ENCODE measurements at places on chromosomes 5 and 9.

DNA sequence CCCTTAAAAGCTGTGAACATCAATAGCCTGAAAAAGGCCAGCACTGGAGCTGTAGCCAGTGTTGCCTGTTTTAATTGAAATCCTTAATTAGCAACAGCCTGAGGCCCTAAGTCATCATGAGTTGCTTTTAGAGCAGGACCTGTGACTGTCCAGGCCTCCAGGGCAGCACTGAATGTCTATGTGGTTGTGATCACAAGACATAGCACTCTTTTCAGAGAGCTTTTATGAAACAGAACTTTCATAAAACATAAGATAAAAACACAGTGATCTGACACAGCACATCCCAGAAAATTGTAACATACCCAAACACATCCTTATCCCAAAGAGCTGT, 85.5 kb upstream of the MYO10 start:
- DNase-seq: peak; percentile 40

DNA sequence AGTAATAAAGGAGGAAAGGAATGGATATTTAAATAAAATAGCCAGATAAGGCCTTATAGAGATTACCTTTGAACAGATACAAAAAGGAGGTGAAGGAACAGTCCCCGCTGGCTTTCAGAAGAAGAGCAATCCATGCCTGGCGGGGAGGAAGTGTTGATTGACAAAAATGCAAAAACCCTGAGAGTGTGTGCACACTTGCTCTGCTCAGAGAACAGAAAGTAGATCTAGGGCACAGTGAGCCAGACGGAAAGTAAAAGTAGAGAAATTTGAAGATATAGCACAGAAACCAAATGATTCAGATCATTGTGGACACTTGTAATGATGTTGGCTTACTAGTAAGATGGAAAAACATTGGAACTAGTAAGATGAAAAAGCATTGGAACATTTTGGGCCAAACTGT, 720.6 kb downstream of the PTPRD start:
- no peak for DNase-seq

DNA sequence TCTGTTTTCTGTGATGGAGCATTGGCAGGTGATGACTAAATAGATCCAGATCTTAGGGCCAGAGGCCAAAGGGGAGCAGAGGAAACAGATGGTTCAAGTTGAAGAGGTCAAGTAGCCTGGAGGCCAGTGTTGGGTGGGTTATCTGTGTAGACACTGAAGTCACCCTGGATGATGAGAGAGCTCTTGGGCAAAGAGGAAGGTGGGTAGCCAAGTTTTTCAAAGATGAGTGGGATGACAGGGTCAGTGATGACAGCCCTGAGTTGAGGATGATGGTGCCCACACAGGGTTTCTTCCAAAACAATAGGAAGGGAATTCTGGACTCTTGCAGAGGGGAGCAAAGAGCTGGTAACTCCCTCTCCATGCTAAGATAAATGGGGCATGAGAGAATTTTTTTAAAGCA, 76.6 kb downstream of the CD180 start:
- DNase-seq: no peak

DNA sequence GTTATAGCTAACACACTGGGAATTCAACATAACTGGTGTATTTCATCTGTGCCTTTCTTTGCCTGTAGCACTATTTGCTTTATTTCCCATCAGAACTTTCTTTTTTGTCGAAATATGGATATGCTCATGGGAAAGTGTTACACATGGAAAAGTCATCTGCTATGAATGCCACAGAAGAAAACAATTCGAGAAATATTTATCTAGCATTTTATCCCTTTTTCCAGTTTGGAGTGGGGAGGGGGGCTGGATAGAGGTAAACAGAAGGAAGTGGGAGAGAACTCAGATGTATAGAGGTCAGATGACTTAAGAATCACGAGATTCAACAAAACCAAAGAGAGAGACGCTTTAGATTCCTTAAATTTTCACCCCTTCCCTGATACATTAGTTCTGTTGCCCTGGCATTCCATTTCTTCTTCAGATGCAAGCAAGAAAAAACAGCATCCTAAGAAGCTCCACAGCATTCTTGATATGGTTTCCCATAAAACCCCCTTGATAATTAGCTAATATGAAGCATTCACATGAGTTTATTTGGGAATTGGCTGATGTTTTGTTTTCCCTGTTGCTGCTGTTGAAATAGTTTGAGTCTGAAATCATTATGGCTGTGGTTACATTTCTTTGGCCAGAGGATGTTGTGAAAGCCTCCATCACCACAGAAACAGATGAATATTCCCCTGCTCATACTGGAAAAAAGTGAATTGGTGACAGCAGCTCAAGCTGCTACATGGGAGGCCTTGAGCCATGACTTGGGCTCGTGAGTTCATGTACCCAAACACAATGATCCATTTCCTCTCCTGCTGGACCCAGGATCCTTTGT, 335.8 kb upstream of the DAB2 start:
- no peak for DNase-seq

- no peak for DNase-seq
Observed at GRCh38 chr9:109421026-109421970, 76.8 kb downstream of the PTPN3 start.

DNA sequence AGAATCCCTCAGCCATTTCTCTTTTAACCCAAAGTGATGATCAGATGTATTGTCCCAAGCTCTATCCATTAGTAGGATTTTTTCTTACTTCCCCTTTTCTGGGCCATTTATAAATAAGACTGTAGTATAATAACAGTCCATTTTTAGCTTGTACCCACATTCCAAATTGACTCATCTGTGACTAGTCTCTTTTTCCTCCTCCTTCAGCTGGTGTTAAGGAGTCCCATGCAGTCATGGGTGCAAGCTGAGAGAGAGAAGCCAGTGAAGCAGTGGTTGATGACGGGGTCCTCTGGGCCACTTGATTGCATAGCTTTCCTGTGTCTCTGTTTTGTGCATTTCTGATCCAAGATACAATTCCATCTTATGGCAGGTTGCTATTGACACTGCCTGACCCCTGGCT, 476.0 kb upstream of the CD180 start:
- no peak for DNase-seq

GRCh38 chr5:178249191-178249989, 16.8 kb upstream of the PHYKPL start:
- DNase-seq: no peak

DNA sequence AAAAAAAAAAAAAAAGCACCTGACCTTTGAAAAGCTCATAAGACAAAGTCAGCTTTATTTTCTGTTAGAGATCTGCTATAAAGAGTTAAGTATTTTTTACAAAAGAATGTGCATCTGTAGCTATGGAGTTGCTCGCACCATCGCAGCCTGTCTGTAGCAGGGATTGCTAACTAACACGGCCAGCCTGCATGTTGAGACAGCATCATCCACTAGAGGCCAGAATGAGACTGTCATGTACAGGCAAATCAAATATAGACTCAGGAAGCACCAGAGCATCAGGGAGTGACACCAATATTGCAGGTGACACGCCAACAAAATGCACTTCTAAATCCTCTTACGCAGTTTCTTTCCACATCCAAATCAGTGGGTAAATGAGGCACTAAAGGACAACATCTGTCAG, 136.3 kb upstream of the RASEF start:
- DNase-seq: peak; percentile 76

- no peak for DNase-seq
Observed at GRCh38 chr5:28165096-28165495, 1126.7 kb upstream of the CDH9 start.

GRCh38 chr5:430214-430925, 12.6 kb upstream of the EXOC3 start:
- no peak for DNase-seq

DNA sequence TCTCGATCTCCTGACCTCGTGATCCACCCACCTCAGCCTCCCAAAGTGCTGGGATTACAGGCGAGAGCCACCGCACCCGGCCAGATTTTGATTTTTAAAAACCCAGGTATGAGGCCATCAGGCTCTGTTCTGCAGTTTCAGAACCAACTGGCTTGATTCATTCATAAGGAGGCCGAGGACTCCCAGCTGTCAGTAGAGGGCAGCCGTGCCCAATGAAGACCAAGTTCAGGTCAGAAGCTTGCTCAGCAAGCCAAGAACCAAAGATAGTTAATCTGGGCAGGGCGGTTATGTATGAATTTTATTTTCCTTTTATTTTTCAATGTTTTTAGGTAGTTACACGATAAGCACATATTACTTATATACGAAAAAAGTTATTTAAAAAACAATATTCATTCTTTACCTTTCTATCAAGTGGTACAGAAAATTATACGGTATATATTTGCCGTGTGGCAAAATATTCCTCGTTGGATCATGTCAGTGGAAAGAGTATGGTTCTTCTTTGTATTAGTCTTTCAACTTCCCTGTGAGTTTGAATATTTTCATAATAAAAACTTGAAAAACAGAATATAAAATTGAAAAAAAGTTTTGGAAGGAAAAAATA, 18.0 kb downstream of the MGAT1 start:
- DNase-seq: peak; percentile 92

GRCh38 chr5:151469386-151469785, 22.0 kb downstream of the SLC36A1 start:
- no peak for DNase-seq

Measured in testis (tissue), 5 donors.